ENCODE measurements at places on chromosomes 3 and 15.

DNA sequence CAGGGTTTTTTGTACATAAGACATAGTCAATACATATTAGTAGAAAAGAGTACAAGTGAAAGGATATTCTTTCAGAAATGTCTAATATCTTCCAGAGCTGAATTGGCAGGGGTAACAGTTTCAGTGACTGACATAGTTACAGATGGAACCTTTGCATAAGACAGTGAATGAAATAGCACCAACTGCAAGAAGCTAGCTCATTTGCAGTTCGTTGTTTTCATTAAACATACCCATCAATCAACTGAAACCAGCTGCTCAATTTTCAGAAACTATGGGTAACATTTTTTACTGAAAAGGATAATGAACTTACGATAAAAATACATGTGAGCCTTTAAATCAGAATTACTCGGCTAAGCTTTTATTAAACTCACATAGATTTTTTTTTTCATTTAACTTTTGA, 93.9 kb upstream of the EPHA3 start:
- no peak for DNase-seq

DNA sequence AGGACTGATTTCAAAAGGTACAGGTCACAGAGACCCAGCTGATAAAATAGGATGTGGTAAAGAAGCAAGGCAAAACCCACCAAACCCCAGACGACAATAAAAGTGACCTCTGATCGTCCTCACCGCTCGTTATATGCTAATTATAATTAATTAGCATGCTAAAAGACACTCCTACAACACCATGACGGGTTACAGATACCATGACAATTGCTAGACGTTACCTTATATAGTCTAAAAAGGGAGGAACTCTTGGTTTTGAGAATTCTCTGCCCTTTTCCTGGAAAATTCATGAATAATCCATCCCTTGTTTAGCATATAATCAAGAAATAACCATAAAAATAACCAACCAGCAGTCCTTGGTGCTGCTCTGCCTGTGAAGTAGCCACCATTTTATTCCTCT, 74.7 kb upstream of the MB21D2 start:
- DNase-seq, result no peak

DNA sequence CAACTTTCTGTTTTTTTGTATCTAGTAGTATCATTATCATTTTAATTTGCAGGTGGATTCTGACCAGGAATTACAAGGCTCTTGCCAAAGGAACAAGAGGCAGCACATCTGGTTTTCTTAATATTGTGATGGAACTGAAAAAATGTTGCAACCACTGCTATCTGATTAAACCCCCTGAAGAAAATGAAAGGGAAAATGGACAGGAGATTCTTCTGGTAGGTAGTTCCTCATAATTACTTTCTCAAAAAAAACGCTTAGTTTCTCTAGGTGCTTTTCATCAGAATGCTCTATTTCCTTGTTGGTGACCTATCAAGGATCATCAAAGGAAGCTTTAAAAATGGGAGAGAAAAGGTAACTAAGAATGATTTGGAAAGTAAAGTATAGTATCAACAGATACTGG, 71.6 kb downstream of the CHD2 start:
- no peak for DNase-seq

DNA sequence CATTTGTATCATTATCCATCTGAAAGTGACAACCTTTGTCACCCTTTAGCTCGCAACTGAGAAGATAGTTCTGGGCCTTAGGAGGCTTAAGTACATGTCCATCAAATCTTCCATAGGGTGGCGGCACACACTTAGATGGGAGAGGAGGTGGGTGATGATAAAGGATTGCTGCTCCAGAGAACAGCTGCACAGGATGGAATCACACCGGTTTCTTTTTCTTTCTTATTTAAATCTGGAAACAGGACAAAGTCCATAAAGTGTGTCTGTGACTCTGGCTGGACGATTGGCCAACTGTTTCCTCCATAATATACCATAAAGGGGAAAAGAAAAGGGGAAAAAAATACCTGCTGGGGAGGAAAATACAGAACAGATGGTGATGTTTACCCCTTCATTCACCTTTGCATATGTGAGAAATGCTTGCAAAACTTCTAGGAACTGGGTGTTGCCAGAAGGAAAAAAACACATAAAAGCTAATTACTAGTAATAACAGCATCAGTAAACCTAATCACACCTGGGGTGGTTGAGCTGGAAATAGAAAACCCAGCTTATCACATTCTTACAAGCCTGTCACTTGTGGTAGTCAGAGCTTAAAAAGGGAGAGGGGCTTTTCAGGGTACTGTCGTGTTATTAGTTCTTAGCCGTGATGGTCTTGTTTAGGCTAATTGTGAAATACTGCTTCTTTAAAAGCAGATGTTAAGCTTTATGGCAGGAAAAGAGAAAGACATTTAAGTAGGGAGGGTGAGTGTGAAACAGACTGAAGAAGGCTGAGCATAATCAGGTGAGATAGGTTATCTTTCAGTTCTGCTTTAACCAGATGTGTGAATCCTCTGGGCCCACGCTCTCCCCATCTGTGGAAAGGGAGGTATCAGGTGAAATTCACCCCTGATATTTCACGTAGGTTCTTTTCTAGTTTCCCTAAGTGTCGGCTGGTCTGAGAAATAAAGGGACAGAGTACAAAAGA, 16.7 kb downstream of the C2CD4A start:
- no peak for DNase-seq

- DNase-seq, result no peak
These were observed 1.3 kb downstream of the PLA2G4B start for GRCh38 chr15:41839781-41840491.

GRCh38 chr15:35117543-35118265, 32.6 kb upstream of the NANOGP8 start:
- no peak for DNase-seq

DNA sequence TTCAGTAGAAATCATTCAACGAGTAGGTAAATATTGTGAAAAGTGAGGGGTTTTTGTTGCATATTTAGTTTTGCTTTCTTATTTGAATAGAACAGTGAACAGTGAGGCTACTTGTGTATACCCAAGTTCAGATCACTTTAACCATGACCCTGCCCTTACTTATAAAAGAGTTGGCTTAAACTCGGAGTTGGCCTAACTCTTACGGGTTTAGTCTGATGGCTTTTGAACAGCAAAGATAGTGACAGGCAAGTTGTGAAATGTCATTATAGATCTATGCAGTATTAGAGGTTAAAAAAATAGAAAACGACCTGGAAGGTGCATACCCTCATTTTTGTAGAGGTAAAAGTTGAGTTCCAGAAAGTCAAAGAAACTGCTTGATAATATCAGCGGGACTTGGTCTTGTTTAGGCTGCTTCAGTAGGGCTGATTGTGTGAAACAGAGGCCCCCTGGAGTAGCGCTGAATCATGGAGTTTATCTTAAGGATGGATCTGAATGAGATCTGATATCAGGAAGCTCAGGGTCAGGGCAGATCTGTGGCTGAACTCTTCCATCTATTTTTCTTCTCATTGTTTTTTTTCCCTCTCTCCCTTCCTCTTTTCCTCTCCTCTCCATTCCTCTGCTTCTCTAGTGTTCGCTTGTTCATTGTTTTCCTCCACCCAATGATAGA, 359.8 kb downstream of the LPP start:
- DNase-seq, result no peak

- DNase-seq, result no peak
These were observed 816.3 kb upstream of the SEMA6D start for GRCh38 chr15:46901001-46901400.

- DNase-seq, result peak; percentile 51
These were observed 105.1 kb upstream of the TRPM1 start for GRCh38 chr15:31206386-31207181.

- no peak for DNase-seq
These were observed 17.0 kb downstream of the MAGI1 start for GRCh38 chr3:66021731-66022131.

GRCh38 chr3:50179710-50180109, 11.7 kb upstream of the GNAT1 start:
- no peak for DNase-seq

DNA sequence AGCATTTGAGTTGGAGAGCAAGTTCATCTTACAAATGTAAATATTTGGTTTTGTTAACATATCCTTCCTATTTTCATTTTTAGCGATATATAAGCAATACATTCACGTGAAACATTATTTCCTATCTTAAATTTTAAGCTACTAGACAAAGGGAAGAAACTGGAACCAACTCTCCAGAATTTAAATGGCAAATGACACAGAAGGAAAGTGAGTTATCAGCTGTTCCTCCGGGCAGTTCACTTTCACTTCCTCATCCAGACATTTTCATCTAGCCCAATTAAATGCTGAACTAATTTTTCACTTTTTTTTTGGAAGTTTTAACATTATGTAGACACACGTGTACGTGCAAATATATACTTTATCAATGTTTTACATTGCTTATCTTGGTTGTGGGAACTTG, 58.7 kb downstream of the MORC1 start:
- no peak for DNase-seq

GRCh38 chr3:156383441-156384025, 171.4 kb downstream of the SSR3 start:
- DNase-seq, result no peak

DNA sequence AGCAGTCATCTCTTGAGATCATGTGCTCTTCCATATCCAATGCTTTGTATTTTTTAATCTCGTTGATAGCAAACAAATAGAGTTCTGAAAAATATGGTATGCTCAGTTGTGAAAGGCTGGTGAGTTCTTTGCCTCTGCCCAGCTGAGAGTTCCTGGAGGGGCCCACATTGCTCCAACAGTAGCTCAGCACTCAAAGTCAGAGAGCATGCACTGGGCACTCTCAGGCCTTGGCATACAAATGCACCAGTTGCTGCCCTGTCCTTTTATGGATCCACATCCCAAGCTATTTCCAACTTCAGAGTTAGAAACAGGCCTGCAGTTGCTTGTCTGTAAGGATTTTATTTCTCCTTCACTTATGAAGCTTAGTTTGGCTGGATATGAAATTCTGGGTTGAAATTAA, 181.7 kb upstream of the CHRNA7 start:
- DNase-seq, result no peak

DNA sequence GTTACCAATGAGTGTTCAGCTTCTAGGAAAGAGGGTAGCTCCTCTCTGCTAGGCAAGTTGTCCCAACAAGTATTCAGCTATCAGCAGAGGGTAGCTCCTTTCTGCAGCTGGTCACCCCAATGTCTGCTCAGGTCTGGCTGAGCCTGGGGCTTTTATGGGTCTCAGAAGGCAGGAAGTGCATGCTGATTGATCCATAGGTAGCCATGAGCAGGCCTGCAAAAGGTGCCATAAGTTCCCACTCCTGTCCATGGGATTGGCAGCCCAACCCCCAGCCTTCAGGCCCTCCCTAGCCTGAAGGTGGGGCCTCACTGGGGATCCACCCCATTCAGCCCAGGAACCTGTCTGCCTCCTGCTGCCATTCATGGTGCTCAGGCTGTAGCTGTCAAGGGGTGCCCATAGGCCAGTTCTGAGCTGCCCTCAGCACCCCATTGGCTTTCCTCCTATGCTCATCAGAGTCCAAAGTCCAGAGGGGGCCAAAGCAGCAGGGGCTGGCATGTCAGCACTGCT, 34.6 kb upstream of the DNAJC13 start:
- no peak for DNase-seq

- peak; percentile 77 for DNase-seq
These were observed 55.4 kb downstream of the ABHD2 start for GRCh38 chr15:89143503-89144162.

GRCh38 chr3:96213393-96213792, 601.0 kb upstream of the EPHA6 start:
- DNase-seq, result no peak

DNA sequence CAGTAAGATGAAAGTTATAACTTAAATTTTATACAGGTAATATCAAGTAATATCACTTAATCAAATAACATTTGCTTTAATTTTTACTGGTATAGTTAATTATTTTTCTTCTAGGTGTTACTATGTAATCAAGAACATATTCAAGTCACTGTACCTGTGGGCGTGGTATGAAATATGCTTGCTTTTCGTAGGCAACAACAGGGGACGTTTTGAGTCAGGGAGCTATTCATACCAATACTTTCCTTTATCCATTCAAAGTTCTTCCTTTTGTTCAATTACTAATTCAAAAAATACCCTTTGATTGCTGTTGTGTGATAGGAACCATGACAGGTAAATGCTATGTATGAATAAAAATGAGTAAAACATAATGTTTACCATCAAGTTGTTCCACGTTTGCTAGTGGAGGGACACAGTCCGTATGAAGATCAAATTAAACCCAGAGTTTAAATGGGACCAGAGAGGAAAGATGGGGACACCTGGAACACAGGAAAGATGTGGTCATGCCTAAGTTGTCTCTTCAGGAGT, 654.0 kb upstream of the KCNMB2 start:
- no peak for DNase-seq

DNA sequence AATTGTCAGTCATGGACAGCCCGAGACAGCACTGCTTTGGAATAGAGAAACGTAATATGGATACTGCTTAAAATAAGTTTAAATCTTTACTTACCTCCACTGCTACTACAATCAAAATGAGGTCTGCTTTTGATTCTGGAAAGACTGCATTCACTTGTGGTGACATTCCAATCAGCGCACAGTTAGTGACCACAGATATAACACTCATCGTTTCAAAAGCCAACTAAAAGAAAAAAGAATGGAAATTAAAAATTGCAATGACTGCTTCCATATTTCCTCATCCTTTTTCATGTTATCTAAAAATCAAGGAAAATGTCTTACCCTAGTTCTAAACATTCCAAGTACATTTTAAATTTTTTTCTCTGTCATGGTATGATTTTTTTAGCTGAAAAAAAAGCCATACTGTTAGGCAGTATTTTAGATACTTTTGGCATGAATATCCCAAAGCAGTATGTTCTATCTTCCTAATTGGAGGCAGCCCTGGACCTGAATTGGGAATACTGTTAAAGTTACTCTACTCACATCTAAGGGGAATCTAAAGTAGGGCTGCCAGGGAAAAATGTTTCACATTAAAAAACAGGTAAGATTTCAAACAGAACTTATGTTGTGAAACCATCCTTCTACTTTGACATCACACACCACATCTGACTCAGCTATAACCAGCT, 72.1 kb downstream of the ANO10 start:
- DNase-seq, result no peak

DNA sequence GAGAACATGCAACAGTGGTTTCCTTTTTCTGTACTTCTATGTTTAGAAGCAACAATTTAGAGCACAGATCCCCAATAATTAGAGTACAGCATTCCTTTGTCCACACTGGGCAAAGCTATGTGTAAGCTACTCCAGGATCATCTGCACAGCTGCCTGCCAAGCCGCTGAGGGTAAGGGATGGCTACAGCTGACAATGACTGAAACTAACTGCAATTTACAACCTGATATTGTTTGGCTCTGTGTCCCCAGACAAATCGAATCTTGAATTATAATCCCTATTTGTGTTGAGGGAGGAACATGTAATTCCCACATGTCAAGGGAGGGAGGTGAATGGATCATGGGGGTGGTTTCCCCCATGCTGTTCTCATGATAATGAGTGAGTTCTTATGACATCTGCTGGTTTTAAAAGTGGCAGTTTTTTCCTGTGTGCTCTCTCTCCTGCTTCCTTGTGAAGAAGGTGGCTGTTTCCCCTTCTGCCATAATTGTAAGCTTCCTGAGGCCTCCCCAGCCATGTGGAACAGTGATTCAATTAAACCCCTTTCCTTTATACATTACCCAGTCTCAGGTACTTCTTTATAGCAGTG, 54.8 kb upstream of the TNFSF10 start:
- DNase-seq, result no peak

Data from renal cortex interstitium (tissue), 15 donors.